ENCODE measurements at places on chromosomes 1 and 21.

DNA sequence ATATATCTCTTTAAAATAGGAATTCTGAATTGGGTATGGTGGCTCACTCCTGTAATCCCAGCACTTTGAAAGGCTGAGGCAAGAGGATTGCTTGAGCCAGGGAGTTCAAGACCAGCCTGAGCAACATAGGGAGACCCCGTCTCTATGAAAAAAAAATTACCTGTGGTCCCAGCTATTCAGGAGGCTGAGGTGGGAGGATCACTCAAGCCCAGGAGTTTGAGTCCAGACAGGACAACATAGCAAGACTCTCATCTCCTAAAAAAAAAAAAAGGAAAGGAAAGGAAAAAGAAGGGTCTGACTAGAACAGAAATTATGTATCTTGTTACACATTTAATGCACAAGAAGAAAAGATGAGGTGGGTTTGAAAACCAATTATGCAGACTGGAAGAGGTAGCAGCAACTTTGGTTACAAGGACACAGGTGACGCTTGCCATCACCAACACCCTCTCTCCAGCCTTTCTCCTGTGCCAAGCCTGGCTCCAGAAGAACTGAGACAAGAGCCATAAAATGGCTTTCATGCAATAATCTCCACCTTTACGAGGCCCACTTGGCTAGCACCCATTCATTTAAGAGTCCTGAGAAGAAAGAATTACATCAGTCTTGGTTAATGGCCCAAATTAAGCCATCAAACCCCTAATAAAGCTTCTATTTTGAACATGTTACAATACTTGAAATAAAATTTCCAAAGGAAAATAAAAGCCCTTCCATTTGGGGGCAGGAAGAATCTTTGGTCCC lies 4.8 kb upstream of the SELENBP1 start:
- DNase-seq = no peak

- no peak for DNase-seq
Measured at GRCh38 chr1:184517130-184517529, 130.3 kb downstream of the C1orf21 start.

GRCh38 chr21:31473685-31474345 lies 129.8 kb upstream of the TIAM1 start:
- DNase-seq = no peak

DNA sequence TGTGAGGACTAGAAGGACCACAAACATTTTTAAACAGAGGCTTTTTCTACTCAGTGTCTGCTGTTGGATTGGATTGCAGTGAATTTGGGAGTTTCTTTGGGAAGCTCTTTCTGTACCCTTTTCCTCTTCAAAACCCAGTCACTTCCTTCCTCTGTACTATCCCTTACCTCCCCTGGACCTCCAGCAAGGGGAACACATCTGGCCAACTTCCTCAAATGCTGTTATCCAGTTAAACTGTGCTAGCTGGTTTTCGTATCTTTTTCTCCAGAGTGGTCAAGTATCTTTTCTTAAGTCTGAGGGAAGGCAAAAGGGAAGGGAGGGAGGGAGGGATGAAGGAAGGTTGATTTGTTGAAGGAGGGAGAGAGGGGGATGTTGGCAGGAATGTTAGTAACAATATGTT lies 99.2 kb upstream of the TNR start:
- DNase-seq = no peak

- DNase-seq = no peak
Measured at GRCh38 chr1:77757066-77757584, 2.5 kb downstream of the USP33 start.

GRCh38 chr1:8352886-8353785 lies 35.2 kb downstream of the SLC45A1 start:
- DNase-seq = no peak

DNA sequence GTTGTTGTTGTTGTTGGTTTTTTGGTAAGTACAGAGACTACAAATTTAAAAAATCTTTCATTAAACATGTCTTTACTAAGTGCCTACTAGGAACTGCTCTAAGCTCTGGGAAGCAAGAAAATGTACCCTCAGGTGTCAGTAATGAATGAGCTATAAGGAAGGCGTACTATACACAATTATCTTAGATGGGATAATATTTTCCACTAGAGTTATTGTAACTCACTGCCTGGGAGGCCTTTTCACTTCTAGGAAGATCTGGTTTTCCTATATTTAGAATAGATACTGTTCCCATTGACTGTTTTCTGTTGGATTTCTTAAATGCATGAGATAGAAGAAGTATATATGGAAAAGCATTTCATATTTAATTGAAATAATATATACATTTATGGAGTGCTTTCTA lies 19.6 kb downstream of the CLIC4 start:
- DNase-seq = no peak

GRCh38 chr1:183070923-183071618 lies 47.9 kb downstream of the LAMC1 start:
- no peak for DNase-seq

GRCh38 chr1:20666804-20667203 lies 5.6 kb upstream of the DDOST start:
- DNase-seq = no peak

DNA sequence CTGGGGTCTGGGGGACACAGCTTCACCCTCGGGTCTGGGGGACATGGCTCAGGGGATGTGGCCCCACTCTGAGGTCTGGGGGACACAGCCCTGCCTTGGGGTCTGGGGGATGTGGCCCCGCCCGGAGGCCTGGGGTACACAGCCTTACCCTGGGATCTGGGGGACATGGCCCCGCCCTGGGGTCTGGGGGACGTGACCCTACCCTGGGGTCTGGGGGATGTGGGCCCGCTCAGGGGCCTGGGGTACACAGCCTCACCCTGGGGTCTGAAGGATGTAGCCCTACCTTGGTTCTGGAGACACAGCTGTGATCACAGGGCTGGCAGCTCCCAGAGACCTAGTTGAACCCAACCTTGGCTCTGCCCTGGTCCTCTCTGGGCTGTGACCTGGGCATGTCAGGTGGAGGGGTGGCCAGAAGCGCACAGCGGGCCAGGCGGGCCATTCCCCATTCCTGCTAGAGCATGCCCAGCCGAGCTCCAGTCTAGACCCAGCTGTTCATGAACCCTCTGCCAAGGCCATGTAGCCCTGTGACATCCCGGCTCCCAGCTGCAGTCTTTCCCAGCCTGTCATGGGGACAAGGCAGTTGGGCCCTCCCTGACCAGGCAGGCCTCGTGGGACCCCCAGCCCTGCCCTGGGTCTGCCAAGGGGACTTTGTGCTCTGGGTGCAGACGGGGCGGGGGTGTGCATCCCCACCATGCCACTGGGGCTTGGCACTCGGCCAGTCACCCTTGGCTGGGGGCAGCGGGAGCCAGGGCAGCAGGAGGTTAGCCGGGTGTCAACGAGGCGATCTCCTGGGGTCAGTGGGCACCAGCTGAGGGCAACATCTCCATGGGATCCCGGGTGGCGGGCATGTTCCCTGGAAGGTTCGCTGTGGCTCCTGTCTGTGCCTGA lies 43.9 kb downstream of the WNT9A start:
- DNase-seq = no peak

GRCh38 chr1:22056936-22057335 lies 4.4 kb downstream of the CDC42 start:
- DNase-seq = no peak

DNA sequence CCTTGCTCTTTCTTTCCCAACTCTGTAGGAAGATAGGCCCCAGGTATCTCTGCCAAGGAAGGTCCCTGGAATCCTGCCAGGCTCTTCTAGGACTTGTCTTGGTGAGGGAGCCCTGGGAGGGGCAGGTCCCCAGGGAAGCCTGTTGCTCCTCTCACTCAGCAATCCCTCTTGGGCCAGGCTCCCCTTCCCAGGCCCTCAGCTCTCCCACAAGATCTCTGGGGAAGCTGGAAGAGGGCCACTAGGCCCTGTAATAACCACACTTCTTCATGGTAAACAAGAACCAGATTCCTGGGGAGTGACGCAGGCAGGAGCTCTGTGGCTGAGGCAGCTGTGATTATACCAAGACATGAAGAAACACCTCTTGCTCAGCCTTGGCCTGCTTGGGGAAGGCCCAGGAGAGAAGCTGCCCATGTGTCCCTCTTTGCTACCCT lies 9.9 kb upstream of the MAPKAPK2 start:
- no peak for DNase-seq

- no peak for DNase-seq
Measured at GRCh38 chr1:42993502-42994136, 35.0 kb upstream of the SLC2A1 start.

GRCh38 chr1:41149570-41149969 lies 92.5 kb downstream of the SCMH1 start:
- DNase-seq = no peak
